CD4-positive, alpha-beta T cell (primary cell): ENCODE measurements at places on chromosomes 4 and X. TPM values are rescaled to one million over a fixed set of nuclear protein-coding genes. Genes with fewer than 3 reads are reported as not detected.

- H3K36me3 ChIP-seq: peaks cover 5% of the 10 kb centered on the region
- no peaks in the 10 kb centered on the region for H3K4me1 ChIP-seq
- H3K4me3 ChIP-seq: no peak overlapping the region
- no peaks in the 10 kb centered on the region for H3K27me3 ChIP-seq
- H3K27ac ChIP-seq: no peak overlapping the region
Observed at GRCh38 chr4:56958111-56958517, 19.3 kb downstream of the NOA1 start.

- peaks cover 7% of the 10 kb centered on the region for H3K4me1 ChIP-seq
- H3K36me3 ChIP-seq: no peaks in the 10 kb centered on the region
- peak overlapping the region; percentile 28 for H3K4me3 ChIP-seq
- H3K27me3 ChIP-seq: no peaks in the 10 kb centered on the region
- H3K27ac ChIP-seq: no peak overlapping the region
Observed at GRCh38 chrX:39162322-39162735, 361.1 kb downstream of the MID1IP1 start.

DNA sequence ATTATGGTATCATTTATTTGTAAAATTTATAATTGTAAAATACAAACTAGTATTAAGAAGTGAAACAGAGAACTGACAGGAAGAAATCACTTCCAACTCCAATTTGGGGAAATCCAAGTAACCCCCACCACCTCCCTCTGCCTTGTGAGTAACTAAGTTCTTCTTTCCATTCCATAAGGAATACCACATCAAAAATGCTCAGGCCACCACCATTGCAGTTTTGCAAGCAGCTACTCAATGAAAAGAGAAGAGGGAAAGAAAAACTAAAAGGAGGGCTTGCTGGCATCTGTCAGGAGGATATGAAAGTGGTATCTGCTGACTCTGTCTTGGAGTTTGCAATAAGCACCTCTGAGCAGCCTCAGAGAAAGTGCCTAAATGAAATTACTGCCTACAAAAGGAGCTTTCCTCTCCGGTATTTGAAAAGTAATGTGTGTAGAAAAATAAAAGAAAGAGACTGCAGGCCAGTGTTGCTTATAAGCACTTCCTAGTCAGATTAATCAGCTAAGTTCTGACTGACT lies 228.7 kb downstream of the OPHN1 start:
- no peaks in the 10 kb centered on the region for H3K4me1 ChIP-seq
- no peak overlapping the region for H3K4me3 ChIP-seq
- no peak for DNase-seq
- no peaks in the 10 kb centered on the region for H3K27me3 ChIP-seq

SYTL4 gene
- total RNA-seq: not detected

RPA4 gene
- not detected for total RNA-seq

DNA sequence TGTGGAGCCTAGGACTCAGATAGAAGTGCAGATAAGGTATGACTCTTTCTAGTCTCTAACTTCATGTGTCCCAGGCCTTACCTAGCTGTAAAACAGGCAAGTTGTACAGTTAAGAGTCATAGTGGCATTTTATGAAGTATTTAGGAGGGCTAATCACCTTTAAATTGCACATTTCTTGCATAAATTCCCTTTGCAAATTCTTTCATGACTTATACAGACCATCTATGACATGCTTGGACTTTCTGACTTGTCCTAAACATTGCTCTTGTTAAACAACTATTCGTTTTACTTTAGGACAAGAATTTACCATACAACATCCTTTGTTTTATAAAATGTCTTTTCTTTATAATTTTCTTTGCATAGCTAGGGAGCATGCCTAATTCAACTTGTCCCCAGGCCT lies 7.8 kb upstream of the RRAGB start:
- no peak overlapping the region for H3K4me3 ChIP-seq
- H3K4me1 ChIP-seq: no peaks in the 10 kb centered on the region
- H3K36me3 ChIP-seq: no peaks in the 10 kb centered on the region
- H3K27ac ChIP-seq: no peak overlapping the region
- H3K27me3 ChIP-seq: no peaks in the 10 kb centered on the region

- H3K4me1 ChIP-seq: no peaks in the 10 kb centered on the region
- no peak overlapping the region for H3K4me3 ChIP-seq
- H3K36me3 ChIP-seq: no peaks in the 10 kb centered on the region
- DNase-seq: no peak
- no peak overlapping the region for H3K27ac ChIP-seq
Observed at GRCh38 chr4:30620711-30621110, 99.5 kb upstream of the PCDH7 start.

DNA sequence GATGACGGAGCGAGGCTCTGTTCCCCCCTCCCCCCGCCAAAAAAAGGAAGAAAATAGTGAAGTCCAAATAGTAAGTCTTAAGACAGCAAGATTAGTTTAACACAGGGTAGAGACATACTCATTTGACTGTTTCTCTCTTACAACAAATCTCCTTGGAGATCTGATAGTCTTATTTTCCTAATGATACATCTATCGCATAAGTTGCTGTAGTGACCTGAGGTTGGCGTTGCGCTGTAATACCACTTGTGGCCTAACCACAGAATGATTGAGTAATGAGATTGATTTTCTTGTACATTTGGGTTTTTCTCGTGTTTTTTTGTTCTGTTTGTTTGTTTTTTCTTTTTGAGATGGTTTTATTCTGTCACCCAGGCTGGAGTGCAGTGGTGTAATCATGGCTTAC lies 27.2 kb downstream of the OCIAD1 start:
- no peak overlapping the region for H3K27ac ChIP-seq
- H3K27me3 ChIP-seq: no peaks in the 10 kb centered on the region
- H3K4me1 ChIP-seq: no peaks in the 10 kb centered on the region
- no peak overlapping the region for H3K4me3 ChIP-seq
- DNase-seq: no peak
- H3K36me3 ChIP-seq: peaks cover 38% of the 10 kb centered on the region

GRCh38 chr4:15479089-15479912 lies 9.6 kb downstream of the CC2D2A start:
- H3K4me3 ChIP-seq: no peak overlapping the region
- H3K27me3 ChIP-seq: no peaks in the 10 kb centered on the region
- DNase-seq: no peak
- no peaks in the 10 kb centered on the region for H3K4me1 ChIP-seq

DNA sequence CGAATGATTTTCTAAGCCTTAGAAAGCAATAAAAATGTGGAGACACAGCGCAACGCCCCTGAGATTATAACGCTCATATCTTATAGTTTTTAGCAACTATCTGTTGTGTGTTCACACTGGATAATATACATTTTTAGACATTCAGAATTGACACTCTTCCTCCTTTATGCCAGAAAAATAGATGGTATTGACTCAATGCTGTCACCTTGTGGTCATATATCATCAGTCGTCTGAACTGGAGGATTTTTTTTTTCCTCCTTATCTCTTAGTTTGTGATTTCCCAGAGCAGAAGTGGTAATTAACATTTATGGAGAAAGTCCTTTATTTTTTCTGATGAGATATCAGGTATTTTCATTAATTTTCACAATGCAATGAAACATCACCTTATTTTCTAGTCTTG lies 759.6 kb downstream of the RAB28 start:
- H3K27ac ChIP-seq: no peak overlapping the region
- H3K4me1 ChIP-seq: no peaks in the 10 kb centered on the region
- H3K27me3 ChIP-seq: peaks cover 11% of the 10 kb centered on the region
- H3K4me3 ChIP-seq: no peak overlapping the region

PF4V1 gene
- not detected for total RNA-seq

DNA sequence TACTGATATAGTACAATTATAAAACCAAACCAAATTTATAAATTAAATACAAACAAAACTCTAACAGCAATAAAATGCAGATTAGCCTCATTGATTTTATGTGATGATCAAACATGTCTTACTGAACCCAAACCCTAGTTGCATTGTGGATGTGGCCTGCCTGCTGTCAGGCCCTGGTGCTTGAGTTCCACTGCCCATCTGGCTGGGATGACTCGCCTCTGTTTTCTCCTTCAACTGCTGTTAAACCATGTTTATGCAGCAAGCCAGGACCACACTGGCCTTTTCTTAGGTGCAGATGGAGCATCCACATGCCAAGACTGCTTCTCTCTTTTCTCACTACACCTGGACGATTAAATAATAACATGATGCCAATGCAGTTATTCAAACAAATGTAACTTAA lies 22.6 kb downstream of the NAP1L5 start:
- no peaks in the 10 kb centered on the region for H3K4me1 ChIP-seq
- H3K27me3 ChIP-seq: no peaks in the 10 kb centered on the region
- H3K4me3 ChIP-seq: no peak overlapping the region
- no peak for DNase-seq
- H3K27ac ChIP-seq: no peak overlapping the region

- H3K27me3 ChIP-seq: no peaks in the 10 kb centered on the region
- no peak for DNase-seq
- no peaks in the 10 kb centered on the region for H3K4me1 ChIP-seq
Observed at GRCh38 chr4:31538877-31539276, 818.7 kb downstream of the PCDH7 start.

GRCh38 chrX:39626749-39627148 lies 471.0 kb downstream of the BCOR start:
- H3K4me3 ChIP-seq: no peak overlapping the region
- H3K27ac ChIP-seq: no peak overlapping the region
- H3K27me3 ChIP-seq: no peaks in the 10 kb centered on the region
- no peaks in the 10 kb centered on the region for H3K36me3 ChIP-seq

GRCh38 chr4:151576627-151577026 lies 167.7 kb downstream of the FHIP1A start:
- no peak for DNase-seq
- H3K4me3 ChIP-seq: no peak overlapping the region
- H3K4me1 ChIP-seq: no peaks in the 10 kb centered on the region
- no peak overlapping the region for H3K27ac ChIP-seq

TMPRSS11B gene
- not detected for total RNA-seq

DNA sequence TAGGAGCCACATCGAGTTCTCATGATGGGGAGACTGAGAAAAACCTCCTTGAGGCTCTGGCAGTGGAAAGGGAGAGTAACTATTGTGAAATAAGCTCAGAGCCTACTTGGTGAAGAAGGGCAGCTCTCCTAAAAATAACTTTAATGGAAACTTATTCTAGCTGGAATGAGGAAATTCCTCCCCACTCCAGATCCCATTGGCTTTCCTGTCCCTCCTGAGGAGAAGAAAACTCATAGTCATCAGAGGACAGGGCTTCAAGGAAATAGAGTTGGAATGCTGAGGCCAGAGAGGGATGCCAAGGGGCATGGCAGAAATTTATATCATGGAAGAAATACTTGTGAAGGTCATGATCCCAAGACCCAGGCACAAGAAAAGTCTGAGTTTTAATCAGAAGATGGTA lies 70.7 kb upstream of the TAPT1 start:
- no peaks in the 10 kb centered on the region for H3K4me1 ChIP-seq
- H3K27me3 ChIP-seq: no peaks in the 10 kb centered on the region
- no peak overlapping the region for H3K27ac ChIP-seq
- no peaks in the 10 kb centered on the region for H3K36me3 ChIP-seq
- H3K4me3 ChIP-seq: no peak overlapping the region

DNA sequence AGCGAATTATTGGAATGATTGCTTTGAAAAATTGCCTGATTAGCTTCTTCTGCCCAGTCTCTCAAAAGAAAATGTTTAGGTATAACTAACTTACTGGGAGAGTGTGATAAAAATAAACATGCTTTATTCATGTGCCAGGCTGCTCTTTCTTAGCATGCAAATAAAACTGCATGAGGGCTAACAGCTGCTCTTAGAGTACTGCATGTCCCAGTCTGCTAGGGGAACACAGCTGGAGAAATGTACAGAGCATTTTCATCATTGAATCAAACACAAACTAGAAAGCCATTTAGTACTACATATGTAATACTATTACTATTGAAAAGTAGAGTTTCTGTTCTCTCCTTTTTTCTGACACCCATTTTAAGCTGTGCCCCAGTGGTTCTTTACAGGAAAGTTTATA lies 726.0 kb downstream of the GRID2 start:
- H3K36me3 ChIP-seq: no peaks in the 10 kb centered on the region
- no peaks in the 10 kb centered on the region for H3K4me1 ChIP-seq
- H3K27ac ChIP-seq: no peak overlapping the region
- H3K4me3 ChIP-seq: no peak overlapping the region
- no peak for DNase-seq

ZNF718 gene
- 6.3 TPM for total RNA-seq

DNA sequence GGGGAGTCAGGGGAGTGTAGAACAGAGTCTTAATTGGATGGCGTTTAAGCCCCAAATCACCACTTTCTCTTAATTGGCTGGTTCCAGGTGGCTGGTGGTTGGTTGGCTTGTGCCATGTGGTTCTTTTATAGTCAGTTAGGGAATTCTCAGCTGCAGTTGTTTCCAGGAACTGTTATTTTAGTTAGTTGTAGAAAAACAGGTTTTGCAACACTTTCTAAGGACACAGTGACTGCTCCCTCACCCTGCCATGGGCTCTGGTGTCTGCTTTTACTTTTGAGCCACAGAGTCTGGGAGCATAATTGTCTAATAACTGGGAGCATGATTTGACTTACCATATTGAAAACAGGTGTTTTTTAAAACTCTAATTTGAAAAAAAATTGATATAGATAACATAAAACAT lies 75.8 kb upstream of the PCDH18 start:
- H3K4me3 ChIP-seq: no peak overlapping the region
- H3K4me1 ChIP-seq: no peaks in the 10 kb centered on the region
- DNase-seq: no peak
- no peaks in the 10 kb centered on the region for H3K36me3 ChIP-seq

DNA sequence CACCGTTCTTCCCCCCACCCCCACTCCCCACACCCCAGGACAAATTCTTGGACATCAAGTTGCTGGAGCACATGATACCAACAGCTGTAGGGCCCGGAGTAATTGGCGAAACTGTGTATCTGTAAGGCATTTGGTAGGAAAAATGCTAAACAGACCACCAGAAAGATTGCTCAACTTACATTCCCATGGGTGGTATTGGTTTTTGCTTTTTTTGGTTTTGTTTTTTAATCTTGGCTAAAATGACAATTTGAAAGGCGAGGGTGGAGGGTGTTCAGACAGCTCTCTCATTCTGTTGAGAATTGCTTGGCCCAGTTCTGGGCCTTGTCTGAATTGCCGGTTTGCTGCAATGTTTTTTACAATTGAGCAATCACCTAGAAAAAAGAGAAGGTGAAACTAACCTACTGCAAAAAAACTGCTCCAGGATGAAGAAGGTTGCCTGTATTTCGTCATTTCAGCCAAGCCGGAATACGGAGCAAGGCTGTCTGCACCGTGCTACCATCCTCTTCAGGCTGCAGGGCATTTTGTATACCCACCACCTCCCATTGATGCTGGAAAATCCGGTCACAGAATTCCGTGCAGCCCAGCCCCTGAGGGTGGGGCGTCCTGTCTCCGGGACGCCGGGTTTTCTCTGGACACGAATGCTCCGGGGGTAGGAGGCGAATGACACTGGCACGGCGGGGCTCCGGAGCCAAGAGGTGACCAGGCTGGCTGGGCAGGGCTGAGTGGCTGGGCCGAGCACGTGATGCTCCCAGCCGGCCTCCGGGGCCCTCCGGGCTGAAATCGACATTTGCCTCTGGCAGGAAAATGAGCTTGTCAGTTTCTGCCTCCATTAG lies at the start of gene CLCN4:
TSS of gene CLCN4 (plus strand) at position 777 of the 833 bp plus-strand sequence. CDS start 28,058 bp downstream, outside the sequence.
- H3K4me3 ChIP-seq: no peak within 1 kb of the TSS
- H3K4me1 ChIP-seq: peaks cover 3% of the 10 kb centered on the region
- no peaks in the 10 kb centered on the region for H3K36me3 ChIP-seq

GRCh38 chrX:154517101-154517781 lies 1.2 kb upstream of the FAM3A start:
- H3K27ac ChIP-seq: no peak overlapping the region
- peaks cover 35% of the 10 kb centered on the region for H3K4me1 ChIP-seq
- DNase-seq: no peak
- peak overlapping the region; percentile 62 for H3K4me3 ChIP-seq
- no peaks in the 10 kb centered on the region for H3K27me3 ChIP-seq

GRCh38 chrX:45400027-45400779 lies 199.5 kb upstream of the DIPK2B start:
- no peak for DNase-seq
- H3K36me3 ChIP-seq: no peaks in the 10 kb centered on the region
- no peak overlapping the region for H3K4me3 ChIP-seq
- H3K27me3 ChIP-seq: no peaks in the 10 kb centered on the region
- H3K27ac ChIP-seq: no peak overlapping the region
